ENCODE measurements at places on chromosomes 7 and 10. TPM values are rescaled to one million over a fixed set of nuclear protein-coding genes. Genes with fewer than 3 reads are reported as not detected.

- no peak for DNase-seq
Observed at GRCh38 chr10:127840884-127841283, 51.9 kb downstream of the CLRN3 start.

DNA sequence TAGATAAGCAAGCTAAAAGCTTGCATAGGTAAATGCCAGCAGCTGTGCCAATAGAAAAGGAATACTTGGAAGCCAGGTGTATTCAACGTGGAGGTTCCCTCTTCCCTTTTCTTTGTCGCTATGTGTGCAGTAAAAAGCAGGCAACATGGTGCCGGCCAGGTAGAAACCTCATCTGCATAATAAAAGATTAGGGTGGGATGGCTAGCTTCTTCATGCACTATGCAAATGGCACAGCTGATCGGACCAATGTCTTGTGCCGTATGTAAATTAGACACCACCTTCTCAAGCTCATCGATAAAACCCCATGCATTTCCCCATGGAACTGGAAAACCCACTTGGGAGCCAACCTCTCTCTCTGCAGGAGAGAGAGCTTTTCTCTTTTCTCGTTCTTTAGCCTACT, 150.9 kb upstream of the FOXK1 start:
- no peak for DNase-seq

The RARRES2 gene
- 6.3 TPM for polyA plus RNA-seq

The CDC14C gene
- polyA plus RNA-seq = not detected

- DNase-seq = no peak
Observed at GRCh38 chr10:112000466-112000865, 183.1 kb downstream of the GPAM start.
